Upper lobe of right lung (tissue), 1 donor: ENCODE measurements at places on chromosomes 1 and 21. TPM values are rescaled to one million over a fixed set of nuclear protein-coding genes. Genes with fewer than 3 reads are reported as not detected.

Gene HES3
- not detected for total RNA-seq

DNA sequence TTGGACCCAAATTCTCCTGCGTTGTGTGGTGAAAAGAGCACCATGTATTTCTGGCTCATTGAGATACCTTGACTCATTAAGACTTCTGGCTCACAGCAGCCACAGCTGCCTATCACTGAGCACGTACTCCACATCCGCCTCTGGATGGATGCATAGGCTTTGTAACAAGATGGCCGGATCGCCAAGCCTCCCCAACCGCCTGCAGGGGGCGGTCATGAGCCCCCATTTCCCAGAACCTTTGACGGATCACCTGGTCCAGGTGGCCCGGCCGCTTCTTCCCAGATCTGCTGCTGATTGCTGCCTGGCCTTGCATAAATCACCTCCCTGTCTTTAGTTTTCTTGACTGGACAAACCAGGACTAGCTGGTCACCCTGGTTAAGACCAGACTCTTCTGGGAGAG, 156.5 kb upstream of the KLHDC7A start:
- H3K4me3 ChIP-seq: no peak overlapping the region
- no peaks in the 10 kb centered on the region for H3K4me1 ChIP-seq
- H3K27ac ChIP-seq: no peak overlapping the region
- no peaks in the 10 kb centered on the region for H3K27me3 ChIP-seq
- no peak for DNase-seq

Gene RIMKLA
- total RNA-seq: 10.4 TPM

GRCh38 chr1:202794051-202794740, 14.0 kb downstream of the KDM5B start:
- no peak overlapping the region for H3K4me3 ChIP-seq
- H3K27me3 ChIP-seq: no peaks in the 10 kb centered on the region
- H3K36me3 ChIP-seq: no peaks in the 10 kb centered on the region
- no peak overlapping the region for H3K27ac ChIP-seq
- H3K4me1 ChIP-seq: no peaks in the 10 kb centered on the region

DNA sequence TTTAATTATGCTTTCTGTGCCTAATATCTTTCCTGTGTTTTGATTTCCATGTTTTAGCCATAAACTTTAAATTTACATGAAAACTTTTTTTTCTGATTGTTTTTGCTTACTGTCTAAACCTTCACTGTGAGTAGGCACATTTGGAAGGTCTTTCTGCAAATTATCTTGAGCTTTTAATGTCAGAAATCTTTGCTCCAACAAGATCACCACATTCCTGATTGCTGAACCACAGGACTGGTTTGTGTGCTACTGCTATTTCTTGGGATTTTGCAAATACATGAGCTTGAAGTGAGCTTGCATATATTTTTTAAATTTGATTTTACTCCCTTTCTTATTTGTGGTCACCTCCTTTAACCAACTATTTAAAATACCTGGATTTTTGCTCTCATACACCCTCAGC, 61.3 kb downstream of the PTBP2 start:
- no peaks in the 10 kb centered on the region for H3K27me3 ChIP-seq
- no peak for DNase-seq

GRCh38 chr1:46612937-46613660, 3.5 kb downstream of the MOB3C start:
- H3K27me3 ChIP-seq: no peaks in the 10 kb centered on the region
- H3K4me1 ChIP-seq: peaks cover 52% of the 10 kb centered on the region
- H3K4me3 ChIP-seq: peak overlapping the region; percentile 39
- H3K36me3 ChIP-seq: peaks cover 21% of the 10 kb centered on the region
- DNase-seq: no peak

- H3K36me3 ChIP-seq: peaks cover 22% of the 10 kb centered on the region
- H3K4me1 ChIP-seq: no peaks in the 10 kb centered on the region
- DNase-seq: no peak
- no peak overlapping the region for H3K27ac ChIP-seq
- no peak overlapping the region for H3K4me3 ChIP-seq
- H3K27me3 ChIP-seq: no peaks in the 10 kb centered on the region
Measured at GRCh38 chr1:42479621-42480020, 16.5 kb downstream of the CCDC30 start.

DNA sequence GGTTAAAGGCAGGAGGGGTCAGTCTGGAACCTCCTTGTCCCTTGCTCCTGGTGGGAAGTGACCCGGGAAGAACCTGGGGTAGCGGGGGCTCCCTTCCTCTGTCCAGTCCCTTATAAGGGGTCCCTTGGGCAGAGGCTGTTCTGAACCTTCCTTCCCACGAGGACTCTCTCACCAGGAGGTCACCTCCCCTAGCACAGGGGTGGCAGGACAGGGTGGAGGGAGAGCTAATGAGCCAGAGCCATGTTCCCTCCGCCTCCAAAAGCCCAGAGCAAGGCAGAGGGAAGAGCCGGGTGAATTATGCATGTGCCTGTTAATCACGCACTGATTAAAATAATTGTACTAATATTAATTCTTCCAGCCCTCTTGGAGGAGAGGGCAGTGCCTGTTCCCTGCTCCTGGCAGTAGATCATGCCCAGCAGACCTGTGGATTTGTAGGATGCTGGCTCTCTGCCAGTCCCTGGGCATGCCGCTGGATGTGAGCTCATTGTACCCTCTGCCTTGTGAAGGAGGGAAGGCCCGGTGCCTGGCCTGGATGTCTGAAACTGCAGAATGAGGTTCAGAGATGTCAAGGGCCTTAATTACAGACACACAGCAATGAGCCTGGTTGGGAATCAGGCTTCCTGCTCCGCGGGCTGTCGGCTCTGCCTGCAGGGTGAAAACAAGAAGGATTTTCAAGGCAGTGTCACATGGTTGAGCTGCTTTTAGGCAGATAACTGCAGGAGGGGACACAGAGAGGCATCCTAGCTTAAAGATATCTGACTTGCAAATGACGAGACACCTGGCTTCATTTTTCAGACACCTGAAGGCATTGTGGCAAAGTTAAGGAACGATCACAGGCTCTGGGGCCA, 68.2 kb downstream of the IGSF21 start:
- DNase-seq: no peak
- H3K4me1 ChIP-seq: no peaks in the 10 kb centered on the region
- H3K4me3 ChIP-seq: no peak overlapping the region
- H3K27me3 ChIP-seq: peaks cover 33% of the 10 kb centered on the region

GRCh38 chr1:19359357-19359756, 47.2 kb downstream of the SLC66A1 start:
- no peak overlapping the region for H3K4me3 ChIP-seq
- peaks cover 27% of the 10 kb centered on the region for H3K4me1 ChIP-seq
- H3K36me3 ChIP-seq: peaks cover 30% of the 10 kb centered on the region
- H3K27ac ChIP-seq: no peak overlapping the region
- no peaks in the 10 kb centered on the region for H3K27me3 ChIP-seq

- H3K36me3 ChIP-seq: no peaks in the 10 kb centered on the region
- H3K4me1 ChIP-seq: no peaks in the 10 kb centered on the region
- DNase-seq: no peak
- H3K4me3 ChIP-seq: no peak overlapping the region
- H3K27ac ChIP-seq: no peak overlapping the region
Measured at GRCh38 chr1:31750858-31751510, 13.2 kb downstream of the ADGRB2 start.

DNA sequence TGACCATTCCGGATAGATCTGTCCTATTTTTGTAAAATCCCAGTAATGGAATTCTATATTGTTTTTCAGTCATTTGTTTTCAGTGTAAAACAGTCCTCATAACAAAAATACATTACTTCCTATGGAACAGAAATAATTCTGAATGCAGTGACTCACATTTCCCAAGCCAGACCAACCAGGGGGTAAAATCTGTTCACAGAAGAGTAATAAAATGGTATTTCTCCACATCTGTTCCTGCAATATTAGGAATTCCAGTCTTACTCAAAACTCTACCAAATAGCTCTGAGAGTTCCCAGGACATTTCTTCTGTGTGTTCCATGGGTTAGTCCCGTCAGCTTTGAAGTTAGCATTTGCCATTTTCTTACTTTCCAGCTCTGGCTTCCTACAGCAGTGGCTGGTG, 2.6 kb upstream of the DDR2 start:
- no peak overlapping the region for H3K4me3 ChIP-seq
- H3K4me1 ChIP-seq: peaks cover 9% of the 10 kb centered on the region
- H3K36me3 ChIP-seq: no peaks in the 10 kb centered on the region
- no peaks in the 10 kb centered on the region for H3K27me3 ChIP-seq
- DNase-seq: no peak
- H3K27ac ChIP-seq: peak overlapping the region; percentile 19

DNA sequence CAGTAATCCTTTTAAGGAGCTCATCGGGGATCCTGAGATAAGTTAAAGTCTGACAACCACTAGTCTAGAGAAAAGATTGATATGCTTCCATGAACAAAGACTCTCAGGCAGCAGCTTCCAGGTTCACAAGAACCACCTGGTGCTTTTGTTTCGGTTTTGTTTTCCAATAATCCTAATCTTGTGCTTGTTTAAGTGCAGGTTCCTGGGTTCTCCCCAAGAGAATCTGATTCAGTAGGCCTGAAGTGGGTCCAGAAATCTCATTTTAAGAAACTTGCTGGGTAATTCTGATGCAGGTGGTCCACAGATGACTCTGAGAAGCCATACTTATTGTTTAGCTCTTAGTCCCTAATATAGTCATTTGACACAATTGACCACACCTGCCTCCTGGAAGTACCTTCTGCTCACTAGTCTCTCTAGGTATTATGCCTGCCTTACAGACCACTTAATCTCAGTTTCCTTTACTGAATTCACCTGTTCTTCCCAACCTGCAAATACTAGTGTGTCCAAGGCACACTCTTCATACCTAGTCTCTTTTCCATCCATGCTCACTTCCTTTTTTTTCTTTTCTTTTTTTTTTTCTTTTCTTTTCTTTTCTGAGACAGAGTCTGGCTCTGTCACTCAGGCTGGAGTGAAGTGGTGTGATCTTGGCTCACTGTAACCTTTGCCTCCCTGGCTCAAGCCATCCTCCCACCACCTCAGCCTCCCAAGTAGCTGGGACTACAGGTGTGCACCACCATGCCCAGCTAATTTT, 20.5 kb upstream of the FRRS1 start:
- no peak overlapping the region for H3K27ac ChIP-seq
- no peak overlapping the region for H3K4me3 ChIP-seq
- no peak for DNase-seq
- no peaks in the 10 kb centered on the region for H3K4me1 ChIP-seq
- H3K36me3 ChIP-seq: no peaks in the 10 kb centered on the region

GRCh38 chr1:160621633-160622413, 25.0 kb downstream of the SLAMF1 start:
- no peak overlapping the region for H3K4me3 ChIP-seq
- H3K36me3 ChIP-seq: no peaks in the 10 kb centered on the region
- no peak overlapping the region for H3K27ac ChIP-seq
- H3K27me3 ChIP-seq: no peaks in the 10 kb centered on the region
- DNase-seq: no peak

DNA sequence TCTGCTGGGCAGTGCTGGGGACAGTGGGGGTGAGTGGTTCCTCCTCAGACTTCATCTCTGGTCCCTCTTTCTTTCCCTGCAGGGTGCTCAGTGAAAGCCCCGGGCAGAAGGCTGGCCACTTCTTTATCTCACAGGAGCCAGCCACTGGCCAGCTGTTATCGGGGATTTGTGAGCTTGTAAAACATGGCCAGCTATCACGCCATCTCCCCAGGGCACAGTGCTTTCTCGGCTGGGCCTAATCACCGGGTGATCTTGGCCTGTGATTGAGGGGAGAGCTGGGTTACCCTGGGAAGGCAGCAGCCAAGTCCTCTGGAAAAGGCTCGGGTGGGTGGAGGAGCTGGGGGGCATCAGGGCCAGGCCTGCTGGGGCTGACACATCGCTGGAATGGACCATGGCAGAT, 83.0 kb downstream of the IGSF21 start:
- H3K27me3 ChIP-seq: peaks cover 21% of the 10 kb centered on the region
- H3K4me3 ChIP-seq: no peak overlapping the region
- no peaks in the 10 kb centered on the region for H3K4me1 ChIP-seq
- no peak overlapping the region for H3K27ac ChIP-seq
- no peak for DNase-seq
- H3K36me3 ChIP-seq: no peaks in the 10 kb centered on the region

Gene RGSL1
- total RNA-seq: not detected

GRCh38 chr21:17491716-17492414, 21.0 kb upstream of the CXADR start:
- H3K36me3 ChIP-seq: no peaks in the 10 kb centered on the region
- H3K27ac ChIP-seq: no peak overlapping the region
- no peaks in the 10 kb centered on the region for H3K27me3 ChIP-seq
- DNase-seq: no peak
- no peak overlapping the region for H3K4me3 ChIP-seq

- H3K4me3 ChIP-seq: no peak overlapping the region
- no peak overlapping the region for H3K27ac ChIP-seq
- no peaks in the 10 kb centered on the region for H3K36me3 ChIP-seq
- DNase-seq: peak; percentile 12
- H3K27me3 ChIP-seq: no peaks in the 10 kb centered on the region
- no peaks in the 10 kb centered on the region for H3K4me1 ChIP-seq
Measured at GRCh38 chr1:29676496-29676895, 440.2 kb downstream of the PTPRU start.

Gene KCNE2
- total RNA-seq: 0.52 TPM

- peaks cover 13% of the 10 kb centered on the region for H3K4me1 ChIP-seq
- DNase-seq: no peak
- no peak overlapping the region for H3K27ac ChIP-seq
- no peak overlapping the region for H3K4me3 ChIP-seq
- H3K27me3 ChIP-seq: no peaks in the 10 kb centered on the region
Measured at GRCh38 chr1:14913482-14914177, 239.9 kb upstream of the TMEM51 start.

Gene BEST4
- not detected for total RNA-seq

DNA sequence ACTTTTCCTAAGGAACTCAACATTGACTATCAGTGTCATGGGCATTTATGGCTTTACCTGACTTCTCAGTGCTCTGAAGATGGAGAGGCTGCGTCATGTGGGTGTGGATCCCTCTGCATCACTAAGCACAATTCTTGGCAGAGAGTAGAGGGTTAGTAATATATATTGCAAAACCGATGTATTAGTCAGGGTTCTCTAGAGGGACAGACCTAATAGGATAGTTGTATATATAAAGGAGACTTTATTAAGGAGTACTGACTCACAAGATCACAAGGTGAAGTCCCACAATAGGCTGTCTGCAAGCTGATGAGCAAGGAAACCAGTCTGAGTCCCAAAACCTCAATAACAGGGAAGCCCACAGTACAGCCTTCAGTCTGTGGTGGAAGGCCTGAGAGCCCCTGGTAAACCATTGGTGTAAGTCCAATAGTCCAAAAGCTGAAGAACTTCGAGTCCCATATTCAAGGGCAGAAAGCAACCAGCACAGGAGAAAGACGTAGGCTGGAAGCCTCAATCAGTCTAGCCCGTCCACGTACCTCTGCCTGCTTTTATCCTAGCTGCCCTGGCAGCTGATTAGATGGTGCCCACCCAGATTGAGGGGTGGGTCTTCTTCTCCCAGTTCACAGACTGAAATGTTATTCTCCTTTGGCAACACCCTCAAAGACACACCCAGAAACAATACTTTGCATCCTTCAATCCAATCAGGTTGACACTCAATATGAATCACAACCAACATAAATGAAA, 159.7 kb upstream of the NRIP1 start:
- no peak for DNase-seq
- H3K27me3 ChIP-seq: no peaks in the 10 kb centered on the region
- H3K4me3 ChIP-seq: no peak overlapping the region
- no peaks in the 10 kb centered on the region for H3K36me3 ChIP-seq
- no peak overlapping the region for H3K27ac ChIP-seq
- H3K4me1 ChIP-seq: peaks cover 7% of the 10 kb centered on the region
